ENCODE measurements at places on chromosomes 12 and 14.

GRCh38 chr14:60662982-60663381, 13.7 kb upstream of the SIX1 start:
- no peak for DNase-seq

DNA sequence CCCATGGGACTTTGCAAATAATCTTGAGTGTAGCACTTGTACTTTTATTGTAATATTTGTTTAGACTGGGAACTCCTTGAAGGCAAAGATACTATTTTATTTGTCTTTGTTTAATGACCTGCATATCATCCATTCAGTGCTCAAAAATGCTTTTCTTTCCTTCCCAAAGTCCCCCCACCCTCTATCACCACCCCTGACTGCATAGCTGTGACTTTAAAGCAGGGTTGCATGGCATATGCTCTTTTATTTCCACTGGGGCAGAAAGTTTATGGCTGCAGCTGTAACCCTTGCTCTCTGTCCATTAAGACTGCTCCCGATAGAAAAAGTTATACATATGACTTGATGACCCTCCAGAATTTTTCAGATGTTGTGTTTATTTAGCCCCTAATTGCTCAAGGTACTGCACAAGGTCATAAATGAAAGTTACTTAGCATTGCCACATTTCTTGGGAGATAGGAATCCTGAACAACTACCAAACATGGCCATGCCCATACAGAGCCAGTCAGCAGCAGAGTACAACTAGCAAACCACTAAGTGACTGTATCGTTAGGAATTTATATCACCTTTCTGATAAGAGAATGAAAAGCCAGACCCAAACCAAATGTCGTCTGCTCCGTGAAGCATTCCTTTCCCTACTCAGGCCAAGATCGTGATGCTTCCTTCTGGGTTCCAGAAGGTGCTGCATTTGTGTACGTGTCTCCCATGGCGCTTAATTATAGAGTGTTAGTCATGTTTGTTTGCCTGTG, 114.3 kb downstream of the DIP2B start:
- no peak for DNase-seq

- no peak for DNase-seq
Measured at GRCh38 chr14:34983786-34984185, 994 bp downstream of the SRP54 start.

- no peak for DNase-seq
Measured at GRCh38 chr12:22631863-22632463, 7.0 kb downstream of the ETNK1 start.

- DNase-seq = no peak
Measured at GRCh38 chr14:100074431-100075100, 9.3 kb downstream of the EVL start.

All from GM12892 (cell line).